GM04503 (cell line): ENCODE measurements at places on chromosomes 13 and 19.

DNA sequence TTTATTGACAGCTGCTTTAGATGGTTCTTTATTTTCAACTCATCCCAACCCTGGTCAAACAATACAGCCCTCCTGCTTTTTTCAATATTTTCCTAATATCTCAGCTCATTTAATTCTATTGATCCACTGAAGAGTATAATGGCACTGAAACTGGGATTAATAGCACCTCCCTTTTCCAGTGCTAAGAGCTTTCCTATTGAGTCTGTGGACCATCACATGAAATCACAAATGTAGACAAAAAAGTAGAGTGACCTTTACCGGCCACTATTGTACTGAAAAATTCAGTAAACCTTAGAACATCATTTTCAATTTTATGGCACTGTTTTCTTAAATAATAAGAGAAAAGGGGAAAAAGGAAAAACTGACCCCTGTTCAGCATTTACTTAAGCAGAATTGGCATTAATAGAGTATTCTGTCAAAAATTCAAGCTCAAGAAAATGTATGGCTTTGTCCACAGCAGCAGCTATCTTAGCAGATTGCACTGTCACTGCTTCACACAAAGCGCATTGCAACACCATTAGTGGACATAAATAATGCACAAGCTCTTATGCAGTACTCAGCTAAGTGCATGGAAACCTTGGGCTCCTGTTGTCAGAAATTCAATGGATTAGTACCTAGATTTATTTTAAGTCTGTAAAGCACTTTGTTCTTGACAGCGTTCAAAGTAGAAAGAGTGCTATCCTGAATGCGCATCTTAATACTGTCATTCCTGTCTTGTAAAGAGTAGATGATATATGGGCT, 851.0 kb upstream of the KLHL1 start:
- DNase-seq = no peak

- DNase-seq = no peak
Measured at GRCh38 chr19:11460207-11460606, 20.6 kb downstream of the ELAVL3 start.

GRCh38 chr19:55554302-55554701, 9.0 kb upstream of the SBK3 start:
- DNase-seq = no peak

GRCh38 chr13:90362707-90363106, 984.8 kb upstream of the MIR17HG start:
- no peak for DNase-seq

- no peak for DNase-seq
Measured at GRCh38 chr13:51451467-51452360, 1.1 kb downstream of the INTS6 start.

GRCh38 chr13:35499196-35499662, 22.7 kb upstream of the MAB21L1 start:
- DNase-seq = no peak

GRCh38 chr19:49167857-49168409, 10.3 kb downstream of the TRPM4 start:
- DNase-seq = no peak

GRCh38 chr13:58495668-58496067, 864.1 kb downstream of the PCDH17 start:
- DNase-seq = no peak

GRCh38 chr19:14683439-14683838, 6.4 kb upstream of the ZNF333 start:
- no peak for DNase-seq

GRCh38 chr13:108933061-108933460, 303.6 kb downstream of the MYO16 start:
- no peak for DNase-seq

DNA sequence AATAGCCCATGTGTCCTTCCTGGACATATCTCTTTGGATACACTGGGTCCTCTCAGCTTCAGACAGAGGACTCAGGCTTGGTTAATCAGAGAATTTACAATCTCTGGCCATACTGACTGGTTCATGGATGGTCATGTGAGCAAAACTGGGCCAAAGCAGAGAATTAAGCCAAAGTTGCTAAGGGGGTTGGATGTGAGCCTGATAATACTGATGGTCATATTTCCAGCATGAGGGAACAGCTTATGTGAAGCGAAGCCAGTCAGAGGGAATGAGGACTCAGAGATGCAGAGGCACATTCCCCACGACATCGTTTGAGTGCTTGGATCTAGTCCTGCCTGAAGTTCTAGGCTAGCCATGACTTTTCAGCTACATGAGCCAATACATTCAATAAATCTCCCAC, 22.0 kb upstream of the LRRC4B start:
- DNase-seq = no peak

DNA sequence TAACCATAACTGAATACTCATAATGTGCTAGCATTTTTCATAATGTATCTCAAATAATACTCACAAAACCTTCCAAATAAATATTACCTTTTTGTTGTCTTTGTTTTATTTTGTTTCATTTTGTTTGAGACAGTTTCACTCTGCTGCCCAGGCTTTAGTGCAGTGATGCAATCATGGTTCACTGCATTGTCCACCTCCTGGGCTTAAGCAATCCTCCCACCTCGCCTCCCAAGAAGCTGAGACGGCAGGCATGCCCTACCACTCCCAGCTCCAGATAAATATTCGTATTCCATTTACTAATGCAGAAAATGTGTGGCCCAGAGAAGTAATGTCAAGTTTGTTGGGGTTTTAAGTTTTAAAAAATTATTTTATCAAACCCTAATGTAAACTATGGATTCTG, 739.1 kb downstream of the GPC5 start:
- DNase-seq = no peak

DNA sequence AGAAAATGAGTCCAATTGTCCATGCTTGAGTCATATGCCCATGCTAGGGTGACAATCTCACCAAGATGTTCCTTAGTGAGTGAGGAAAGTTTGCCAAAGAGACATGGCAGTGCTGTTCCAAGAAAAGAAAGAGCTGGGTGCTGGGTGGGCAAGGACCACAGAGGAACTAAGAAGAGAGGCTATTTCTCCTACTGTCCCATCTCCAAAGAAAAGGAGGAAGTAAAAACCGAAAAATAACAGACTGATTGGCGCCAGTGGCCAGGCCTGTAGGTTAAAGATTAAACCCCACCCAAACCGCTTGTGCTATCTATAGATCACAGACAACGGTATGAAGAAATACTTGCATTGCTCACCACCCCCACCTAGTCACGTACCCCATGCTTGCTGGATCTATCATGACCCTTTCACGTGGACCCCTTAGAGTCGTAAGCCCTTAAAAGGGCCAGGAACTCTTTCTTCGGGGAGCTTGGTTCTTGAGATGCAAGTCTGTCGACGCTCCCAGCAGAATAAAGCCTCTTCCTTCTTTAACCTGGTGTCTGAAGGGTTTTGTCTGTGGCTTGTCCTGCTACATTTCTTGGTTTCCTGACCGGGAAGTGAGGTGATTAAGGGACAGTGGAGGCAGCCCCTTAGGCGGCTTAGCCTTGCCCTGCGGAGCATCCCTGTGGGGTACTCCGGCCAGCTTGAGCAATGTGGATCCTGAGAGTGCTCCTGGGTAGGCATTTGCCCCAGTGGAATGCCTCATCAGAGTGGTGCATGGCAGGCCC, 606.5 kb downstream of the UQCRFS1 start:
- DNase-seq = no peak

- DNase-seq = no peak
Measured at GRCh38 chr19:29517412-29517811, 8.4 kb upstream of the VSTM2B start.

GRCh38 chr19:11345122-11345803, 805 bp downstream of the TMEM205 start:
- no peak for DNase-seq

- DNase-seq = no peak
Measured at GRCh38 chr19:31962561-31962996, 382.8 kb upstream of the ZNF507 start.

GRCh38 chr13:65911546-65912193, 1318.5 kb downstream of the PCDH9 start:
- no peak for DNase-seq

- no peak for DNase-seq
Measured at GRCh38 chr13:50006426-50007135, 8.7 kb upstream of the KCNRG start.

DNA sequence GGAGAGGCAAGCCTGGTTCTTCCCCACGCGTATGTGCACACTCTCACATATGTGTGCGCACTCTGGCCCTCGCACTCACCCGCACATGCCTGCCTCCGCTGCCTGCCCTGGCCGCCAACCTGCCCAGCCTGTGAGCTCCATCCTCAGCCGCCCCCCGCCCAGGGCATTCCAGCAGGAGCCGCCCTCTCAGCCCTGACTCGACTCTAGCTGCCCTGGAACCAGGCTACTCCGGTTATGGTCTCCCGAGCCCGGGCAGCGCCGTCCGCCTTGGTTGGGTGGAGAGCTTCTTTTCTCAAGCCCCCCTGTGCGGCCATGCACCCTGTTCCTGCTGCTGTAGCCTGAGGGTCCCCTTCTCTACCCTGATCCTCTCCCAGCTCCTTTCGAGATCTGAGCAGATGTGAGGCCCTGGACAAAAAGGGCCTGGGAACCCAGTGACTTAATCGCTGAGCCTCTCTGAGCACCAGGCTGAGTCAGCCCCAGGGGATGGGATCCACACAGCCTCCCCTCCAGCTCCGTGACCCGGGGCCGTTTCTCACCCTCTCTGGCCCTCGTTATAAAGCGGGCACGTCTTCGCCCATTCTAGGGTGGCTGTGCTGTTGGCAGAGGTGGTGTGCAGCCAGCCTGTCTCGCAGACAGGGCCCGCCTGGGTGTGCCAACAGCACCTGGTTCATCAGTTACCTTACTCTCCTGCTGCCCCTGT, 191.5 kb downstream of the TEX29 start:
- no peak for DNase-seq

DNA sequence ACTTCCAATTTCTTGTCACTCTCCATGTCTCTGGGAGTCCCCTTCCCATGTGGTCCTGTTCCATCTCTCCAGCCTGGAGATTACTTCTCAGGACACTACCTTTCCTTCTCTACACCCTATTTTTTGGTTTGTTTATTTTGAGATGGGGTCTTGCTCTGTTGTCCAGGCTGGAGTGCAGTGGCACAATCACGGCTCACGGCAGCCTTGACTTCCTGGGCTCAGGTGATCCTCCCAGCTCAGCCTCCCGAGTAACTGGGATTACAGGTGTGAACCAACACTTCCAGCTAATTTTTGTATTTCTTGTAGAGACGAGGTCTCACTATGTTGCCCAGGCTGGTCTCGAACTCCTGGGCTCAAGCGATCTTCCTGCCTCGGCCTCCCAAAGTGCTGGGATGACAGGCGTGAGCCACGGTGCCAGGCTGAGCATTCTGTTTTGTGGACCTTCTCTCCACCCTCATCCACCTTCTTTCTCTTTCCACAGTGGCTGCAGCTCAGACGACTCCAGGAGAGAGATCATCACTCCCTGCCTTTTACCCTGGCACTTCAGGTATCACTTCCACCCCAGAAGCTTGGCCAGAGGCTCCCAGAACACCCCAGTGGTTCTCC, 644 bp downstream of the HCST start:
- no peak for DNase-seq

DNA sequence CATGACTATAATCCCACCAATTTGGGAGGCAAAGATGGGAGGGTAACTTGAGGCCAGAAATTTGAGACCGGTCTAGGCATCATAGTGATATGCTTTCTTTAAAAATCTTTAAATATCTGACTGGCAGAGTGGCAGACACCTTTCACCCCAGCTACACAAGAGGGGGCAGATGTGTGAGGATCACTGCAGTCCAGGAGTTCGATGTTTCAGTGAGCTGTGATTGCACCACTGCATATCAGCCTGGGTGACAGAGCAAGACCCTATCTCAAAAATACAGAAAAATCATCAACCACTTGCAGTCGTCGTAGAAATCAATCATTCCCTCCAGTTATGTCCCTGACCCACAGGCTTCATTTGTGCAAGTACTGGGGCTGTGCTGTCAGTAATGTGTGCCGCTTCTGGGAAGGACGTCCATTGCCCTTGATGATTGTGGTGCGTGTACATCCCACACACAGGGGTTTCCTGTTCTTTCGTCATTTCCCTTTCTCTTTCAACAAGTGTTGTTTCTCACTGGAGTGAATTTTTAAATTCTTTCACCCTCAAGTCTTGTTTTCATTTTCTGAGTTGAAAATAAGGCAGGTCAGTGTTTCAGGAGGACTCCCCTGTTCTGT, 1.4 kb downstream of the LGALS14 start:
- no peak for DNase-seq

GRCh38 chr13:36431204-36432105, 840 bp upstream of the CCNA1 start:
- DNase-seq = no peak

DNA sequence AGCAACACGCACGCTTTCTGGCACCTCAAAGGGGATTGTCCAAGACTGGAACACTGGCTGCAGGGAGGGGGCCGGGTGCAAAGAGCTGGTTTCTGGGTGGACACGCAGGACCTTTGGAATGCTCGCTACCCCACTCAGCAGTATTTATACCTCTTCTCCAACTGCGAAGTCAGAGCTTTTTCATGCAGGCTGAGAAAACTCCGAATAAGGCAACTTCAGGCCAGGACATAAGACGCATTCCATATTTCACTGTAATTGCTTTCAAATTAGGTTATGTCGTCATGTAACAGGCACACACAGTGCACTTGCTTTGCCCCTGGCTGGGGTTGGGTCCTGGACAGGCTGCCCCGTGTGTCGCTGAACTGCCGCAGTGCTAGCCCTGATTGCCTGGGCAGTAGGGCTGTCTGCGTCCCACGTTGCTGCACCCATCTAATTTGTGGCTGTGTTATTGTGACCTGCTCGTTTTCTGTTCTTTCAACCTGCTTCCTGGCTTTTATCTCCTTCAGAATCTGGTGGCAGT, 44.5 kb downstream of the ACTN4 start:
- DNase-seq = peak; percentile 99

- DNase-seq = no peak
Measured at GRCh38 chr13:77715233-77715891, 17.9 kb downstream of the SLAIN1 start.

DNA sequence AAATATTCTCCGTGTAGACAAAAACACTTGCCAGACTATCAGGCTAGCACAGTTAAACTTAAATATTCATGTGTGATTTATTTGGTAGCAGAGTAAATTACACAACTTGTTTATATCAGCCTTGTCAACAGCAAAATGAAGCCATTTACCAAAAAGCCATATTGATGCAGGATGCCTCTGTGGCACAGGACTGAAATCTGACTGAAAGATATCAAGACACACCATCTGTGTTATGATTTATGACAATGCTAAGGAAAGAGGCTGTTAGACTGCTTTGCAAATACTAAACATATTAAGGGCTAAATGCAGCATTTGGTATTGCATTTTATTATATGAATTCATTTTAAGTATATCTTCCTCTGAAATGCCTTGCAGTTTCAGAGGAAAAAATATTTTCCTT, 44.8 kb upstream of the FNDC3A start:
- DNase-seq = no peak

- no peak for DNase-seq
Measured at GRCh38 chr13:56697011-56697410, 443.7 kb upstream of the PRR20A start.

GRCh38 chr13:53631511-53631910, 602.9 kb downstream of the OLFM4 start:
- no peak for DNase-seq
